ENCODE measurements at places on chromosomes 16 and 17.

DNA sequence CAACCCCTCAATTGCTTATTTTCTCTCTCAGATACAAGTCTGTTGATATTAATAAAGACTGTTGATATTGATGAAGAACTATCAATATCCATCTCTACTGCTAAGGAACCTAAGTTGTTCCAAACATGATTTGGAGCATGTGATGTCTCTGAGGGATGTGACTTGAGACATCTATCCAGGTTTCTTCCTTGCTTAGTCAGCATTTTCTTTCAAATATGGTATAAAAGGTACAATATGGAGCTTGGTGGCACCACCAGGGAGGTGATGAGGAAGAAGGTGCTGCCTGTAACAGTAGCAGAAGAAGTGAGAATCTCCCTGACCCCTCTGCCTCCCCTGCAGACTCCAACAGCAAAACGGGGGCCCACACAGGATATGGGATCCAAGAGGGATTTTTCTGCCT lies 329.0 kb downstream of the MAF start:
- no peak for DNase-seq

- DNase-seq, result no peak
Measured at GRCh38 chr17:7932483-7932891, 481 bp downstream of the CNTROB start.

GRCh38 chr16:30067584-30067916 lies 2.0 kb downstream of the ALDOA start:
- no peak for DNase-seq

DNA sequence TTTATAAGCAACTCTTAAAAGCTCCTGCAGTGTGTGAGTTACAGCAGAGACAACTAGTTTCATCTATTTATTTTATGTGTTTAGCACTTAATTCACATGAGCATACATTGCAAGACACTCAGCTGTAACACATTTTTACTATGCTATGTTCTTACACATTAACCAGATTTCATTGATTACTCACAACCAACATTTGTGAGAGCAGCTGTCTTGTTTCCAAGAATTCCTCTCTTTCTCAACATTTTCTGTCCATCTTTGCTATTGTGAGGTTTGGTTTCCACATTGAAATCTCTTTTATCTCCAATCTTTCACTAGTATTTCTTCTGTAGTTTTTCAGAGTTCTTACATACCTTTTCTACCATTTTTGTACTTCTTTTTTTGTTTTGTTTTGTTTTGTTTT lies 51.2 kb downstream of the COPRS start:
- no peak for DNase-seq

DNA sequence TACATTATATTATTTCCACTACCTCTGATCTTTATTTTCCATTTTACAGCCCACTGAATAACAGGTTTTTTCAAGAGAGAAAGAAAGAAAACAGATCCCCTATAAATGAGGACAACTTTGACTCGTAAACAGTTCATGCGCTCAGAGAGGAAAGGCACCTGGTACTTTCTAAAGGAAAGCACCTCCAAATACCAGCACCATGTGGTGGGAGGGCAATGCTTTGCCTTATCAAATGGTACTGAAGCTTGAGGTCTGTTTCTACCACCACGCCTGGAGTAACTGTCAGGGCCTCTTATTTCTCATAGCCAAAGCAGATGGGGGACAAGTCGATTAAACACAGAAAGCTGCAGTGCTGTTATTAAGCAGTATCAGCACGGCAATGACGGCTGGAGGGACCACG lies 510.3 kb upstream of the ZFHX3 start:
- DNase-seq, result no peak

DNA sequence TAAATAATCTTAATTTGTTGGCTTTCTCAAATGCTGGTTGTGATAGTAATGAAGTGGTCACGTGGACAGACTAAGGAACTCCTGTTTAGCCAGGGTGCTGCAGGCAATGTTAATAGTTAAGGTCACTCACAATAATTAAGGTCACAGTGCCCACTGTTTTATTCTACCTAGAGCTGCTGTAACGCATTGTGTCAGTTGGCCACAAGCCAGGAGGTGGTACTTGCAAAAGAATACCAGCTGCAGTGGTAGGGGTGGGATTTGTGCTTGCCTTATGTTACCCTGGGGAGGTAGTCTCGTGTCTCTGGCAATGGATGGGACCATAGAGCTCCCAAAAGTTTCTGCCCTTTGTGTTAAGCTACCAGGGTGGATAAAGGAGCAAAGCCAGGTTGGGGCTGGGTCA lies 969.1 kb upstream of the CDH8 start:
- no peak for DNase-seq

- DNase-seq, result no peak
Measured at GRCh38 chr17:57892820-57893595, 43.2 kb upstream of the MRPS23 start.

- no peak for DNase-seq
Measured at GRCh38 chr17:73901661-73902415, 257.6 kb upstream of the SDK2 start.

GRCh38 chr17:17526369-17526768 lies 30.2 kb upstream of the RASD1 start:
- no peak for DNase-seq

DNA sequence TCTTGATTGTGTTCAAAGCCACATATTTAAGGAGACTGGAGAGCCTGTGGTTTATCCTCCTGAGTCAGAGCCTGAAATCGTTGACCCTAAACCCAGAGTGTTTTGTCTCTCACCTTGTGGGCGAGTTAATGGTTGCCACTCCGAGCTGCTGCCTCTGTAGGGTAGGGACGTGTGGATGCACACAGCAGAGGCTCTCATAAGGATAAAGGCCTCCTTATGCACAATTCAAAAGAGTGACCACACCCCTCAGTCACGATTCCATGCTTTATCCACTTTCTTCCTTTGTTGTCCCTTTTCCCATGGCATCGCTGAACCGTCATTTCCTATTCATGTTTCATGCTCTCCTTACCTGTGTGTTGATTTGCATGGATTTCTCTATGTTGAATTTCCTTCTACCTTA lies 805.0 kb upstream of the RBFOX1 start:
- no peak for DNase-seq

GRCh38 chr17:76075364-76076145 lies 974 bp downstream of the GALR2 start:
- DNase-seq, result no peak

GRCh38 chr16:20001856-20002707 lies 71.6 kb downstream of the GPR139 start:
- DNase-seq, result no peak

DNA sequence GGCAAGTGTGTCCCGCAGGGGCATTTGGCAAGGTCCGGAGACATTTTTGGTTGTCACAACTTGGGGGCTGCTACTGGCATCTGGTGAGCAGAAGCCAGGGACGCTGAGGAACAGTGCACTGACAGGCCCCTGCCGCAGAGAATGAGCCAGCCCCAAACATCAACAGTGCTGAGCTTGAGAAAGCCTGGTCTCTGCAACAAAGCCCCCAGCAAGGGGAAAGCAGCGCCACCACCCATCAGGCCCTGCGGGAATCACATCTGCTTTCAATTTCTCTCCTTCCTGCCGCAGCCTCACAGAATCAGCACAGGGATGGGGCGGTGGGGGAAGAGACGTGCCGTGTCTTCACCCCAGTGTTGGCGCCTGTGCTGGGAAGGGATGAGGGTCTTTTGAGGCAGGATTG lies 14.8 kb upstream of the PRPSAP1 start:
- no peak for DNase-seq

DNA sequence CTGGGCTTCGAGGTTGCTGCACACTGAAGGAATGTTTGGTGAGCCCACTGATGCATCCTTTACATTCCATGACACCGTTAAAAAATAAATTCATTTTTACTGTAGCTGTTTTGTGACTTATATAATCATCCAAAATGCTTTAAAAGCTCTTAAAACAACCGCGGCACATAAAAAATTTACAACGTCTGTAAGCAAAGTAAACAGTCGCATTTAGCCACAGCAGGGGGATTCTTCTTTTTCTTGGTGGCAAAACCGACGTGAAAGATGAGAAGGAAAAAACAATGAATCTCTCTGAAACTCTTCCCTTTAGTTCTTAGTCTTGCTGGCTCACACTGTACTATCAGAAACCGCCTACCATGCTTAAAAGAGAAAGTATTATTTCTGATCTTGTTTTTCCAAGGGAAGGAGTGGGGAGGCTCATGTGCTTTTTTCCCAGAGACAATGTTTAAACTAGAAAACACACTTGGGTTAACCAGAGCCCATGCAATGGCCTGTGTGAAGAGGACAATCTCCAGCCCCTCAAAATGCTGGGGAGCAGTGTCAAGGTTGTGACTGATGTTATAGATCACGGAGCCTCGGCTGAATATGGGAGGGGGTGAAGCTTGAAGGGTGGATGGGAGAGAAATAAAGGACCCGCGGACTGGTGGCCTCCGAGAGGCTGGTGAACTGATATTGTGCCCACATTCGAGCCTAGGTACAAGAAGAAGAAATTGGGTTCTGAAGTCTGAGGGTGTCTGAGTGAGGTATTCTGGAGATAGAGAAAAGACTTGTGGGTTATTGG lies 91.1 kb downstream of the IRF8 start:
- DNase-seq, result no peak

- DNase-seq, result no peak
Measured at GRCh38 chr17:42240201-42240600, 36.0 kb downstream of the STAT5B start.

DNA sequence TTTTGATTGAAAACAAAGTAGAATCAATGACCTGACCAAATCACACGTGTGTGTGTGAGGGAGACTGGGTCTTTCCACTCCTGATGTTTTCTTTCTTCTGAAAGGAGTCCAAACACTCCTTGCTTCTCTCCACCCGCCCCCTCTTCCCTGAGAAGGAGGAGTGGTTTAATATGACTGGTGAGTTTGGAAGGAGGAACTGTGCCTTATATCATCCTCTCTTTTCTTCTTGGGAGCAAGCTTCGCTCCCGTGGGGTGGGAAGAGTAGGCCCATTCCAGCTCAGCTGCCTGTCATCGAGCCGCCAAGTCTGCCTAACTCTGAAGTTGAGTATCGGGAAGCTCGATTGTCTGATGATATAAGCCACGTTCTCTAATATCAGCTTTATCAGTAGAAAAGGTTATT lies 96.5 kb downstream of the YPEL2 start:
- DNase-seq, result no peak

DNA sequence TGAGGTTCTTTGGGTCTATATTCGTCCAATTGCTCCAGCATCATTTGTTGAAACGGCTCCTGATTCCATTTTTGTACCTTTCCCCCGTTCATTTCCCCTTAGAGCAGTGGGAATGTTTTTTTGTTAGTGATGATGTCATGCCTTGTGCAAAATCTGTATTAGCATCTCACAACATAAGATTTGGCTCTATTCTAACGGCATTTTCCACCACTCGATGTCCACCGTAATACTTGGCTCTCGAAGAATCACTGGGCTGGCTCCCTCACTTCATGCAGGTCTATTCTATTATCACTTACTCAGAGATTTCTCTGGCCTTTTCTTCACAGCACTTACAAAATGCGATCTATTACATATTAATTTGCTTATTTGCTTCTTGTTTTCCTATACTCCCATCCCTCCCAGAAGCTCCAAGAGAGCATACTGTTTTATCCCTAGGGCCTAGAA lies 571 bp upstream of the NME1 start:
- DNase-seq, result no peak
